ENCODE measurements at places on chromosomes 3 and 15.

GRCh38 chr3:133282236-133282635 is 117.6 kb upstream of the BFSP2 start:
- no peak for DNase-seq

DNA sequence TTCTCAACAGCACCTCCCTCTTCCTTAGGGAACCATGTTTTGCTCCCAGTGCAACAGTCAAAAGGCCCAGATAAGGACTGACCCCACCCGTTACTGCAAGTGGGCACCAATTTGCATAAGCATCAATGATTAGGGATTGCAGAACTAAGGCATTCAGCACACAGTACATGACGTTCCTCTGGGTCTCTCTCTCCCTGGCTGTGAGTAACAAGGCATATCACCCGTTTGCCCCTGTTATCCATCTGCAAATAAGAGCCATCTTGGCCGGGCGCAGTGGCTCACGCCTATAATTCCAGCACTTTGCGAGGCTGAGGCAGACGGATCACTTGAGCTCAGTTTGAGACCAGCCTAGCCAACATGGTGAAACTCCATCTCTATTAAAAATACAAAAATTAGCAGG is 18.8 kb downstream of the MAGI1 start:
- no peak for DNase-seq

DNA sequence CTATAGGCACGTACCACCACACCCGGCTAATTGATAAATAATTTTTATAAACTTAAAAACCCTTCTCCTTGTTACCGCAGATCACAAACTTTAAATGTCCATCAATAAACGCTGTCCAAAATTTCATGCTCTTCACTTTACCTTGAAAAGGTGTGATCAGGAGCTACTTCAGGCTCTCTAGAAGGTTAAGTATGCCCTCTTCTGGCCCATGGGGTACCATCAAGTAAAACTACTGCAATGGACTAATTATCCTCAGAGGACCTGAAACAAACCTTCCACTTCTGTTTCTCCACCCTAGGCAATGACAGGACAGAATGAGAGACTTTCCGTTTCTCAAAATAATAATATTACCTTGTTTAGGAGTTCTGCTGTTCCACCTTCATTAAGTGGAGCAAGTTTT is 9.2 kb downstream of the LZTFL1 start:
- no peak for DNase-seq

GRCh38 chr3:170725285-170725731 is 139.4 kb upstream of the SLC7A14 start:
- DNase-seq, result no peak

GRCh38 chr3:58441514-58442450 is 8.2 kb upstream of the PDHB start:
- DNase-seq, result no peak

GRCh38 chr3:30269751-30270445 is 336.5 kb upstream of the TGFBR2 start:
- DNase-seq, result no peak

DNA sequence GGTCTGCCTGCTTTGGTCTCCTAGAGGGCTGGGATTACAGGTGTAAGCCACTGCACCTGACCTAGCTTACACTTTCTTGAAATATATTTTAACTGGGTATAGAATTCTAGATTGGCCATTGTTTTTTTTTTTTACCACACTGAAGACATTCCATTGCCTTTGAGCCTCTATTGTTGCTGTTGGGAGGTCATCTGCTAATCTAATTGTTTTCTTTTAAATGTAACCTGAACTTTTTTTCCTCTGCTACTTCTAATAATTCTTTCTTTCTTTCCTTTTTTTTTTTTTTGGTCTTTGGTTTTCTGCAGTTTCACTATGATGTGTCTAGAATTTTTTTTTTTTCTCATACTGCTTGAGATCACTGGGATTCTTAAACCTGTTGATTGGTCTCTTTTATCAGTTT is 28.1 kb downstream of the ERICH6 start:
- no peak for DNase-seq

DNA sequence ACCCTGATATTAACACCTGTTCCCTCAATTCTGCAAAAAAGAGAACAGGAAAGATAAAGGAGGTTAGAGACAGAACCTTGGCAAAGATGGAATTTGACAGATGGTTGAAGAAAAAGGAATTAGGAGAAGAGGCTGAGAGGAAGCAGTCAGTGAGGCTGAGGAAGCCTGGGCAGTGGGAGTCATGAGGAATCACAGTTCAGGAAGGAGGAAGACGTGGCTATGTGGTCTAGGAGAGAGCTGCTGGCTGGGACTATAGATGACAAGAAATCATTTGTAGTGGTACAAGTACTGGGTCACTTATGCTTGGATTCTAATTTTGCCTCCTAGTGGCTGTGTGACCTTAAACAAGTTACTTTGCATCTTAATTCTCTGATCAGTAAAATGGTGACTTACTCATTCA is 49.0 kb downstream of the LARS2 start:
- no peak for DNase-seq

DNA sequence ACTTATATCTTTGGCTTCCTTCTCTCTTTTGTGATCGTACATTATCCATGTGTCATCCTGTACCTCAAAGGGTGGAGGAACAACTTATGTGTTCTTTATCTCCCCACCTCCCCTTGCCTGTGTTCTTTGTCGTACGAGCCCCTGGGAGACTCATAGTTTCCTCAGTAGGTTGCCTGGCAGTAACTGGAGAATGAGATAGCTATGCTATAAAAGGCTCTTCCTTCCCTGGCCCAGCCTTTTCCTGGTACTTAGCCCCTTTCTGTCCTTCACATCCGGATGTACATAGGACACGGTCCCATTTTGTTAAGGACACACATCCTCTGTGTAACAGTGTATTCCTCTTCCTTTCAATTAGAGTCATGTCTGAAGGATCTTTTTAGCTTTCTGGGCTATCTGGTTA is 32.1 kb downstream of the PLCL2 start:
- peak; percentile 10 for DNase-seq

DNA sequence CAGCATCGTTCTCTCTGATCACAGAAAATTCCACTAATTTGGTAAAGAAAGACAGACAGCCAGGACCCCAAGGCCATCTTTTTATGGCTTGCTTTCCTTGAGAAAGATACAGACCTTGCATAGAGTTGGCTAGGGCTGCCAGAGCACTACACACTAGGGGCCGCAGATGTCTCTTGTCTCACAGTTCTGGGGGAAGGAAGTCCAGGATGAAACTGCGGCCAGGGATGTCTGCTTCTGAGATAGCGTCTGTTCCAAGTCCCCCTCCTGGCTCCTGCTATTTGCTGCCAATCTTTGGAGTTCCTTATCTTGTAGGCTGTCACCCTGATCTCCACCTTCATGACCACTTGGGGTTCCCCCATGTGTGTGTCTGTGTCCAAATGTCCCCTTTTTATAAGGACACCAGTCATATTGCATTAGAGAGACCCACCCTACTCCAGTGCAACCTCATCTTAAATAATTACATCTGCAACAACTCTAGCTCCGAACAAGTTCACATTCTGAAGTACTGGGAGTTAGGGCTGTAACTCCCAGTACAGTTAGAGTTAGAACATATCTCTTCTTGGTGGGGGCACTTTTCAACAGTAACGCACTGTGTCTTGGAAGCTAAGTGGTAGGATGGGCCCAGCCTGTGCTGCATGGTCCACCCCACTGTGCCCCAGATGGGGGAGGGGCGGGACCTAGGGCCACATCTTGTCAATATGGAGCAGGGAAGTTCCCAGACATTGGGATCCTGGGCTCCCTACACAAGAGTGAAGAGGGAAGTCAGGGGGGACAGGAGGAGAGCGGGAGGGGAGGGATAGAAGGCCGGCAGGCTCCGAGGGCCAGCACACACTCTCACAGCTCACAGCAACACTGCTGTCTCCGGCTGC is 42.2 kb downstream of the KLF15 start:
- DNase-seq, result no peak

GRCh38 chr3:53065841-53066480 is 20.1 kb upstream of the SFMBT1 start:
- DNase-seq, result no peak

DNA sequence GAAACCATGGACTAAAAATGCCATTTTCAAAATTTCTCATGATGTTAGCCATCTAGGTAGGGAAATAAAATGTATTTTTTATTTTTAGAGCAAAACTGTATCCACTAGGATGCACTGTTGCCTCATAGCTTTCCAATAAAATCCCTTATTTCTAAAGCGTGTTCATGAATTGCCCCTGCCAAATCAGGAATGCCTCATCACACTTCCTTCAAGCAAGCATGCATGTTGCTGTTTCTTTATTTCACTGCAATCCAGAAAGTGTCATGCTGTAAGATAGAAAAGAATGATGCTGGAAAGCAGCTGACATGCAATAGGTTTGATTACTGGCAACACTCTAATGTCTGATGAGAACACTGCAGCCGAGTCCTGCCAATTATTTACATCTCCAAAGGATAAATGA is 239.5 kb downstream of the CHL1 start:
- no peak for DNase-seq

- DNase-seq, result no peak
Measured at GRCh38 chr3:101171681-101172191, 148.6 kb downstream of the IMPG2 start.

DNA sequence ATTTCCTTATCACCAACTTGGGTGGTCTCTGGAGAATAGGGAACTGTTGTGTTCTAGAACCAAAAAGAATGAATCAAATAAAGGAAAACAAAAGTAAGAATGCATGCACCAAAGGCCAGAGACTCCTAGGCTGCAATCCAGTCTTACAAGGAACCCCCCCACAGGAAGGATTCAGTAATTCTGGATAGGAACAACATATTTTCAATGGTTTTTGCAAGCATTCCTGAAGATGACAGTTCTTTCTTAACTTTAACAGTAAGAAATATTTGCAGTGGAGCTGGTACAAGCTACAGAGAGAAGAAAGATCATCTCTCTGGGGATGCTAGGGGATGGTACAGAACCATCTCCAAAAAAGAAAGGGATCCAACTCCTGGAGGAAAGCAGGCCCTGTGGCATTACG is 116.2 kb upstream of the CHRM5 start:
- DNase-seq, result no peak

DNA sequence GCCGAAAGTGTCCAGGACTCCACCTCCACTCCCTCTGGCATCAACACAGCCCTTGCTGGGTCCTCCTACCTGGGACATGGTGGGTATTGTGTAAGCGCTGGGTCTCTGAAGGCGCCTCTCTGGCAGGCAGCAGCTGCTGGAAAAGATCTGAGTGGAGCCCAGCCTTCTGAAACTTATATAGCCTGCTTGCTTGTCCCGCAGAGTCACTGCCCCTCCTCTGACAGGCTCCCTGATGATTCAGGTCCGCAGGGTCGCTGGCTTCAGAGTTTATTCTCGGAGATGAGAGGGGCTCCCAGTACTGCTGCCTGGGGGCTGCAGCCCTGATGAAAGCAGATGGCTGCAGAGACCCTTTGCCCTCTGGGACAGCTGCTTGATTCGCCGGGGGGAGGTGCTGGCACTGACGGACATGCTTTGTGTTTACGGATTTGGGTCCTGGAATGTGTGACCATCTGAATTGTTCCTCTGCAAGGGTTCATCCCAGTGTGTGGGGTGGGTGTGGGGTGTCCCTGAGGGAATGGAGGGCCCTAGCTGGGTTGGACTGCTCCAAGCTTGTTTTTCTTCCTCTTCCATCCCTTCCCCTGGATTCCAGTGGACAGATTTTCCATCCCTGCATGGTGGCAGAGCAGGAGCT is at the start of gene MUSTN1:
TSS of gene MUSTN1 (minus strand) at position 149 of the 631 bp plus-strand sequence. CDS start at position 78, 71 bp downstream.
- no peak for DNase-seq

GRCh38 chr3:161268601-161269000 is 47.5 kb downstream of the NMD3 start:
- no peak for DNase-seq

DNA sequence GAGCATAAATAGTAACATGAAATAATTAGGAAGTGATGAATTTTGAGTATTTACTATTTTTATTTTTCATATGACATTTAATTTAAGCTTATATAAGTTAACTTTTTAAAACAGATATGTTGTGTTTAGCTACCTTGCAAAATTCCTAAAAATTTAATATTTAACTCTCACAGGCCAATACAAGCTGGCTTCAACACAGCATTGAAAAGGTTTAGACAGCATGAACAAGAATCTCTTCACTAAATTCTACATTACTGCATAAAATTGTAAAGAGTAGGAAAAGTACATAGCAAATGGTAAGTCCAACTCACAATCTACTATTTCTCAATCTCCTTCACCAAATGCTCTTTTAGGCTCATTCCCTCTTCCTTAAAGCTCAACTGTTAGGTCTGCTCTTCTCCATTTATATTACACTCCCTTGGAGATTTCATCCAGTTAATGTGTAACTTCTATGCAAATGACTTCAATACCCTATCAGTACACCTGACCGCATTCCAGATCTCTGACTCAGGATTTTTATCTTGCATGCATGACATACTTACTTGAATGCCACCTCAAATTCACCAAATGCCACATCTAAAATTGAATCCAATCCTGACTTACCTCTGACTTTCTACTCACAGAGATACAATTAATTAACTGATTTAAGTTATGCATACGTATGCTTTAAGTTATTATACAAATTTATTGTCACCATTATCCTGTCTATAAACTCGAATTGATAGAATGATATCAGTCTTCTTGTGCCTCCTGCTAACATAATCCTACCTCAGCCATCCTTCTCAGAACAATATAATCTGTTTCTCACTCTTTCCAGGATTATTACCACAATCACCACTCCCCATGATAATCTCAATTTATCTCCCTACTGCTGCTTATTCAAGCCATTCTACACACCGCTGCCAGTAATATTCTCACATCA is 127.0 kb downstream of the STAG1 start:
- peak; percentile 21 for DNase-seq

- DNase-seq, result peak; percentile 98
Measured at GRCh38 chr3:193872265-193872753, 263.6 kb upstream of the HES1 start.

GRCh38 chr3:188180114-188180513 is 26.2 kb downstream of the LPP start:
- DNase-seq, result no peak

GRCh38 chr15:48475600-48476395 is 144.6 kb downstream of the DUT start:
- no peak for DNase-seq

DNA sequence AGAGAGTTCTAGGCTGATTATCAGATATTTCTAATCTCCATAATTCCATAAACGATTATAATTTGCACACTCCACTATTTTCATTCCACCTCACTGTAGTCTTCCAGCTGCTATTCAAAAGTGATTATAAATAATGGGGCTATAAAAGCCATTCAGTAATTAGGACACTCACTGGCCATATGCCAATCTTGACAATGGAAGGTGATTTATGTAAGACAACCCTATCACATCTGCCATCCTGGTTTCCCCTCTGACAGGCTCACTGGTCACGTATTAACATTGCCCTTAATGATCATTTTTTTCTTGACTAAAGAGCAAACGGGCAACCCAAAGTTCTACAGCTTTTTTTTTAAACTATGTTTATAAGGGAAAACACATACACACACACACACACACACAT is 402.4 kb downstream of the MAGI1 start:
- DNase-seq, result no peak

All from Daoy (cell line).